ENCODE measurements at places on chromosomes 2 and 18.

GRCh38 chr18:76491473-76491775 is 3.6 kb downstream of the ZNF516 start:
- peak; percentile 50 for DNase-seq

DNA sequence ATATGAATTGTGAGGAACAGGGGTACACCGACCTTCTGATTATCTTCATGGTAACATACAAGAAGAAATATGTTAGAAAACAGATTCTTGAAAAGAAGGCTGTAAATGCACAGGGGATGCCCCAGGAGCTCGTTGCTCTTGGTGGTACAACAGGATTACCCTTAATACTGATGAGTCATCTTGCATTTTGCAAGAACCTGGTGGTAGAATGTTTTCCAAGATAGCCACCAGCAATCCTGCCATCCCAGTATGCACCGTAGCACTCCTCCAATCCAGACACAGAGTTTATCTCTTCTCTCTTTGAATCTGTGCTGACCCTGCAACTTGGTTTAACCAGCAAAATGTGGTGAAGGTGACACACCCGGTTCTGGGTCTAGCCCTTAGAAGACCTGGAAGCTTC is 238.3 kb downstream of the EN1 start:
- no peak for DNase-seq

DNA sequence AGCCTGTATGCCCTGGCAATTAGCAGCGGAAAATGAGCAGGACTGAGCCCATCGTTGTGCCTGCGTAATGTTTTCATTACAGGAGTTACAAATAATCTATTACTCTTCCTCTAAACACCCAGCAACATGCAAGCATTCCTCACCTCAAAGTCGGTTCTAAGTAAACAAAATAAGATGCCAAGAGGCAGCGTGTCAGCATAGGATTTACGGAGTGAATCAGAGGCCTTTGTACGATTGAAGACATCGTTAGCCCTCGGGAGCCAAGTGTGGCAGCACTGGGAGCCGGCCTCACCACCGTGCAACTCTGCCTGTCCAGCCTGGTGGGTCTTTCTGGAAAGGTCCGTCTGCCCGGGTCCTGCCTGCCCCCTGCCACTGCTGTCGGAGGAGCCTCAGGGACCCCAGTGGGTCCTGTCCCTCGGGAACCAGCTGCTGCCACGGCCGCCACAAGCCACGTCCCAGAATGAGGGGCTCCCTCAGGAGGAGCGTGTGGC is 80.1 kb upstream of the CTDP1 start:
- no peak for DNase-seq

- no peak for DNase-seq
Observed at GRCh38 chr18:32333781-32334180, 136.9 kb downstream of the GAREM1 start.

GRCh38 chr2:33848486-33848885 is 249.4 kb upstream of the FAM98A start:
- no peak for DNase-seq

- DNase-seq, result no peak
Observed at GRCh38 chr18:54737986-54738385, 90.3 kb upstream of the RAB27B start.

GRCh38 chr2:201280191-201281040 is 20.1 kb downstream of the CASP8 start:
- no peak for DNase-seq

DNA sequence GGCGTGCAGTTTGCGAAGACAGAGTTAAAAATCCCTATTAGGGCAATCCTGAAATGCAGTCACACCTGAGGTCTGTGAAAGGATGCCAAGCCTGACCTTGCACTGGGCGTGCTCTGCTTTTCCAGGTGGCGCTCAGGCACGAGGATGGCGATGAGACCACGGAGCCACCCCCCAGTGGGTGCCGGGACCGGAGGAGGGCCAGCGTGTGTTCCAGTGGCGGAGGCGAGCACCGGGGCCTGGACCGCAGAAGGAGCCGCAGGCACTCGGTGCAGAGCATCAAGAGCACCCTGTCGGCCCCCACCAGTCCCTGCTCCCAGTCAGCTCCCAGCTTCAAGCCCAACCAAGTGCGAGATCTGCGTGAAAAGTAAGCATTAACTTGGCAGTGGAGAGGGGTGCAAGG is 203.4 kb downstream of the TPGS2 start:
- DNase-seq, result no peak

DNA sequence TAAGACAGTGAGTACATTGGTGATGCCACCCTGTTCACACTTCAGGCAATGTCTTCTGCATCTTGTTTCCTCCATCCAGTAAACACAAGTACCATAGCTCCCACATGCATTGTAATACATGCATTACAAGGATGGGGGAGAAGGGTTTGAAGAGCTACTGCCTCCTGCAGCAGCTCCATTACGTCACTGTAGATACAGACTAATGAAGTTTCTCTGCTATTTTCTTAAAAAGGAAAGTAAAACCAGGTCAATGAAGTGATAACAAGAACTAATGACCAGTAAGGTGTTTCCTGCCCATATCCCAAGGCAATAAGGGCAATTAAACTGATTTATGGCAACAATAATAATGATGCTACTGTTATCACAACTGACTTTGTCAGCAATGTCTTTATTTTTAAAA is 18.2 kb upstream of the BBS5 start:
- no peak for DNase-seq

DNA sequence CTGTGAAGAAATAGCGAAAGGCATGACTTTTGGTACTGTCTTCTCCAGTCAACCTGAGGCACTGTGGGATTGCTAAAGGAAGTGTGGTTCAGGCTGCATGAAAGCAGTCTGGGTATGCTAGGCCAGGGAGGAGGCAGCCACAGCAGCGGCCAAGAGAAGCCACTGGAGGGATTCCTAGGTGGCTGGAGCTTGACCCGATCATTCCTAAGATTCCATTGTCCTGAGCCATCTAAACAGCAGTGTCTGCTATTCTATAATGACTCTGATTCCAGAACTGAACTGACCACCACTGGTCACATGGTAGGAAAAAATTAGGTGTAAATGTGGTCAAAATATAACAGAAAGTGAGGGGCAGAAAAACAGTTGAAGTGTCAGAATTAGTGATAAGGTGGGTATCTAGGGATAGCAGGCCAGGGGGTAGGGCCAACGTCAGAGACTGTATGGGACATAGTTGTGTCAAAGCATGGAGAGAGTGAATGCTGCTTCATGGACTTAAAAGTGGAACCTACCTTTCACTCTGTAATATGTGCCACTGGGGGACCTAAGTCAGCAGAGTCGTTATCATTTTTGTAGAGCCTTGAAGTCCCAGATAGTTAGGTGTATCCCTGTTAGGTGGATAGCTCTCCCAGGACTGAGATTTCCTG is 204.6 kb downstream of the CTNNA2 start:
- no peak for DNase-seq

- no peak for DNase-seq
Observed at GRCh38 chr2:137172162-137172561, 406.8 kb downstream of the THSD7B start.

- no peak for DNase-seq
Observed at GRCh38 chr2:58598171-58598570, 357.0 kb upstream of the FANCL start.

- DNase-seq, result no peak
Observed at GRCh38 chr2:152426801-152427200, 91.8 kb downstream of the FMNL2 start.

- DNase-seq, result no peak
Observed at GRCh38 chr2:176507786-176508185, 238.5 kb downstream of the MTX2 start.

DNA sequence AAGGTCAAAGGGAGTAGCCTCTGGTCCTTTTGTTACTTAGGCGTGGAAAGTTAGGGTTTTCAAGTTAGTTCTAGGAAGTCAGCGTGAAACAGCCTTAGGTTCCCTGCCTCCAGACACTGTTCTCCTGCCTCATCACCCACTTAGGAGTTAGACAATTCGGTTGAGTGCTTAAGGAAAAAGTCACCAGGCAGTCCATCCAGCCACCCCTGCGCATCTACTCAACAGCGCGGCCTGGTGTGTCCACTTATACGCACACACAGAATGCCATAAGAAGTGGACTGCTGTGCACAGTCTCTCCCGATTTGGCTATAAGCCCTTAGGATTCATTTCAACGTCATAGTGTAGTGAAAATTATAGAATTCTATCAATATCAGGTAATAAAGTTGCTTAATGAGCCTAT is 470.8 kb upstream of the TNP1 start:
- no peak for DNase-seq

DNA sequence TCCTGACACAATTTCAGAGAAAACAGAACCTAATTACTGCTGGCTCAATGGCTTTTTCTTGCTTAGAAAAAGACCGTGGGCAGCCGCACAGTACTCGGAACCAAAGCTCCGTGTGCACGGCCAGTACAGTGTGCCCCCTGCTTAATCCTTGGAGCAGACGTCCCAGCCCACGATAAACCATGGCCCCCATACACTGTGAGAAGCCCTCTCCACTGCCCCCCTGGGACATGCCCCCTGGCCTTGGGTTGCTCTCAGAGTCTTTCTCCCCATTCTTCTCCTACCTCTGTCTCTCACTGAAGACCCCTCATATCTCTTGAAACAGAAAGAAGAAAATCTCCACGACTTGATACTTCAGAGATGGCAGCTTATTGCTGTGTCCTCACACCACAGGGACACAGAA is 44.0 kb downstream of the CYP26B1 start:
- no peak for DNase-seq

GRCh38 chr2:136363470-136363869 is 245.5 kb upstream of the CXCR4 start:
- DNase-seq, result no peak

- peak; percentile 55 for DNase-seq
Observed at GRCh38 chr18:43571078-43571689, 293.9 kb upstream of the SYT4 start.

GRCh38 chr2:145277922-145278321 is 758.0 kb upstream of the ZEB2 start:
- no peak for DNase-seq

- no peak for DNase-seq
Observed at GRCh38 chr2:46827274-46828134, 88.1 kb downstream of the MCFD2 start.

DNA sequence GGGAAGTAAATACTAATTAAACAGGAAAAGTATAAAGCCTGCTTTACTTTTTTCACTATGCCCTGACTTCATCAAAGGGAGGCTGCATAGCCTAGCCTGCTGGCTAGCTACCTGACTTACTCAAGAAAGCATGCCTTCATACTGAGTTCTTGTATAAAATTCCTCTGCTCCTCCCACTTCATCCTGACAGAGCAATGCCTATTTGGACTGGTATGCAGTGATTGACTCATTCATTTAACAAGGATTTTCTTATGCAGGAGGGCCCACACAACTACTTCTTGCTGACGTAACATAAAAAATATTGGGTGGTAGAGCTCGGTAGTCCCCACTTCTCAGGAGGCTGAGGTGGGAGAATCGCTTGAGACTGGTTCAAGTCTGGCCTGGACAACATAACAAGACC is 70.5 kb downstream of the PRPF40A start:
- no peak for DNase-seq

- peak; percentile 40 for DNase-seq
Observed at GRCh38 chr2:217623281-217623912, 379.4 kb downstream of the TNS1 start.
